Mucosa of descending colon (tissue), 3 donors: ENCODE measurements at places on chromosomes 6 and 20.

DNA sequence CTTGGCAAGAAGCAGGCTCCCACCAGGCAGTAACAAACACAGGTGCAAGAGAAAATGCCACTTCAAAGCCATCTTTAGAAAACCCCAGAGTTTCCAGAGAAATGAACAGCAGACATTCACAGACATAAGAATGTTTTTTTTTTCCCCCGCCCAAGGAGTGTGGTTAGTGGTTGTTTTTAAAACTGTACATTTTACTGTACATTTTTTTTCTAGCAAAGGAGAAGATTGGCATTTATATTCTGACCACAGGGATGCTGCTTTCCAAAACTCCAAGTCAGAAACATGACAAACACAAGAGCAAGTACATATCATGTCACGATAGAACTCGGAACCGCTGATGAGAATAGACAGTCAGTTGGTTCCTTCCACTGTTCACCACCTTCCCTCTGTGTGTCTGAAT, 197.9 kb downstream of the LRFN2 start:
- DNase-seq, result no peak

DNA sequence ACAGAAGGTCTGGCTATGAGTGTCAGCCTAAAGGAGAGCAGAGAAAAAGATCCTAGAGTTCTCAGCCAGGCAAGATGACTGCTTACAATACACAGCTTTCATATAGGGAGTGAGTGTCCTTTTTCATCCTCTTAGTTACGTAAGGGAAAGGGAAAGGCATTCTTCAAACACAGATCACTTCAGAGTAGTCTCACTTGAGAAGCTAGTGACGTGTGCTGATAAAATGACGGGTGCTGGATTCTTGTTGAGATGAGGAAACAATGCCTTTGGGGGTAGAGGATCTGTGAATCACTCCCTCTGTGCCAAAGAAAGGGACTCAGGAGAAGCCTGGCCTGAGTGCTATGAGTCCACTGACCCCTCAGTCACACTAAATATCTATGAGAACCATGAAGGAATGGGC, 117.3 kb downstream of the QRSL1 start:
- peak; percentile 51 for DNase-seq

DNA sequence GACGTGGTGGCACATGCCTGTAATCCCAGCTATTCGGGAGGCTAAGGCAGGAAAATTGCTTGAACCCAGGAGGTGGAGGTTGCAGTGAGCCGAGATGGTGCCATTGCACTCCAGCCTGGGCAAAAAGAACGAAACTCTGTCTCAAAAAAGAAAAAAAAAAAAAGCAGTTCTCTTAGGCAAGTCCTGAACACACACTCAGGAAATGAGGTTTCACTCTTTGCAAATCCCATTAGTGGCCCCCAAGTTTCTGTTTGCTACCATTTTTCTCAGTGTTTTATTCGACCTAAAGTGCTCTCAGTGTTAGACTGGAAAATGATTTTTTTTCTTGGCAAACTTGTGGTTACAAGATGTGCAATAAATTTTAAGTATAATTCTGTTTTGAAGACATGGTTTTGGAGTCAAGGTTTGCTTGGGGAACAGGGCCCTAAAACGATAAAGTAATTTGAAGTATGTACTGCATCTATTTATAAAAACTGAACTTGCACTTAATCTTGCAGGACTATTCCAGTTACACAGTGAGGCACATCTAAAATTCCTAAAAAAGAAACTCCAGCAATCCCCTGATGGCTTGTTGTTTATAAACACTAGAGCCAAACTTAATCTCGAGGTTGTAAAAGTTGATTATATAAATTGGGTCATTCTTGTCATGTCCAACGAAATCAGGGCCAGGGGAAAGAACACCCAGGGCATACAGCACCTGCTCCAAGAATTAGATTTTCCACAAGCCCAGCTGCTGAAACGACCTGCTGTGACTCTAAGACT, 42.6 kb downstream of the MAP1LC3A start:
- DNase-seq, result no peak

DNA sequence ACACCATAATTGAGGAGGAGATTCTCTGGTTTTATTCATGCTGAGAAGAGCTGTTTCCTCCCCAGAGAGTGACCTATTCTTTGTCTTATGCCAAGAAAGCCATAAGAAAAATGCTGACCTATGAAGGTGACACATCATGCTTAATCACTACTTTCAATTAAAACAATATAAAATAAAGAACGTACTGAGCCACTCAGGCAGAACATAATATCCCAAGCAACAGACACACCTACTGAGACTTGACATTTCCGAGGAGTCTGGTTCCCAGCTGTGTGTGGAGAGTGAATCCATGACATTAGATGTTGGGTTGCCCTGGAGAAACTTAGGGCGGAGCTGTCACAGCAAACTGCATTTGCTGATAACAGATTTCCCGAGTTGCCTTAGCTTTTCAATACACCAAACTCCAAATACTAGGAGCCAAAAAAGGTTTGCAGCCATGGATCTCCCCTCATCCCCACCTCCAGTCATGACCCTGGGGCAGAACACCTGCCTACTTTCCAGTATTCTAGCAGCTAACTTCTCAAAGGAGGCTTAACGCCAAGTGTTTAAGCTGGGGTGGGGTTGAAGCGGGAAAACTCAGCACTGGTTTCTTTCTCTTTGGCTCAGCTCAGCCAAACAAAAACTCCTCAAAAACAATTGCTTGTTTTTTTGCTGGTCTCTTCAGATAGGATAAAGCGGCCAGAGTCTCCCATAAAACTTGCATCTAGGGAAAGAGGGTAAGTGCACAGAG, 92.2 kb downstream of the BACH2 start:
- DNase-seq, result no peak

GRCh38 chr6:114049367-114049966, 78.5 kb upstream of the HDAC2 start:
- peak; percentile 11 for DNase-seq

GRCh38 chr6:12047792-12048432, 35.8 kb downstream of the HIVEP1 start:
- no peak for DNase-seq

- no peak for DNase-seq
Observed at GRCh38 chr6:148593813-148594170, 153.0 kb upstream of the UST start.

DNA sequence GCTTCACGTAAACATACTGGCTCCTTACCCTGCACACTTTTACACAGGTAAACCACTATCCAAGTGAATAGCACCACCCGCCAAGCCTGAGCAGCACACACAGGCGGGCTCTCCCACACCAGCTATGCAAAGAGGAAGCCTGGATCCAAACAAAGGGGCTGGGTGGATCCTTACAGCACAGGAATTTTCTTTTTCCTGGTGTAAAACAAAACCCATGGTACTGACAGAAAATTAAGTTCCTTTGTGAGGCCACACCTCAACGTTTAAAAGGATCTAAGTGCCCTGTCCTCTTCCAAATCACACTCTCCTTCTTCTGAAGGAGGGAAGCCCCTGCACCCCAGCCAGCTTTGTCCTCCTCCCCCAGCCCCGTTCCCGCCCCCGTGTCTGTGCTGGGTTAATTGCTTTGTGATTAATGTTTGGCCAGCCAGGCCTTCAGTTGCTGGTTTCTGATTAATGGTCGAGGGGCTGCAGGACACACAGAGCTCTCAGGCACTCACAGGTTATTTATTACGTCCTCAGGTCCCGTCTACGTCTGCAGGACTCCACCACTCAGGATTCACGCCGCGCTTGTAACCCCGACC, 6.1 kb downstream of the DACT2 start:
- DNase-seq, result no peak

DNA sequence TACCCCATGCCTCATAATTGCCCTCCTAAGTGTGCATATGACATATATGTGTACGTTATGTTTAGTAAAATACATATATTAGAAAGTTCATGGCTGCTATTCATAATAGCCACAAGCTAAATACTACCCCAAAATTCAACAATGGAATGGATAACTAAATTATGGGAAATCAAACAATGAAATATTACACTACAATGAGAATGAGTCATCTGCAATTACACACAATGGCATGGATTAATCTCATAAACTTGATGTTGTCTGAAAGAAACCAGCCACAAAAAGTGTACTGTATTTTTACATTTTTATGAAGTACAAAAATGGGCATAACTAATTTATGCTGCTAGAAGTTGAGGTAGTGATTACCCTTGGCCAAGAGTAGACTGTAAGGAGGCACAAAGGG, 477.0 kb downstream of the HAO1 start:
- DNase-seq, result no peak

DNA sequence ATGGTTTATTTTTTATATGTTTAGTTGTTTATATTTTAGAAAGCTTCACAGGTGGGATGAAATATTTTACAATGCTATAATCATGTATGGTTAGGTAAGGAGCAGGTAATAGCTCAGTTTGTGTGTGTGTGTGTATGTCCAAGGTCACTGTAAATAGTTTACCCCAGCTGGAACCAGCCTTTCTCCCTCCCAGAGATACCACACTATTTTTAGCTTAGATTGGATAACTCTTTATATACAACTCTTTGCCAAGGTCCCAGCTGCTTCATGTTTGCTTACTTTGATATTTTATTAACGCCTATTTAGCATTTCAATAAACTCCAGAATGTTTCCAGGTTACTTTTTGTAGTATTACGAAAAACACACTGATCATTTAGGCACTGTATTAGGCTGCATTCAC, 1.8 kb upstream of the PEX7 start:
- DNase-seq, result no peak

DNA sequence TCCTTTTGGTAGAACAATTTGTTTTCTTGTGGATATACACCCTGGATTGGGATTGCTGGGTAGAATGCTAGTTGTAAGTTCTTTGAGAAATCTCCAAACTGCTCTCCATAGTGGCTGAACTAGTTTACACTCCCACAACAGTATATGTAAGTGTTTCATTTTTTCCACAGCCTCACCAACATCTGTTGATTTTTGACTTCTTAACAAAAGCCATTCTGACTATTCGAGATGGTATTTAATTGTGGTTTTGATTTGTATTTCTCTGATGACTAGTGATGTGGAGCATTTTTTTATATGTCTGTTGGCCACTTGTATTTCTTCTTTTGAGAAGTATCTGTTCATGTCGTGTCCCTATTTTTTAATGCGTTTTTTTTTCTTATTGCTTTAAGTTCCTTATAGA, 444.1 kb downstream of the CBLN4 start:
- DNase-seq, result no peak

DNA sequence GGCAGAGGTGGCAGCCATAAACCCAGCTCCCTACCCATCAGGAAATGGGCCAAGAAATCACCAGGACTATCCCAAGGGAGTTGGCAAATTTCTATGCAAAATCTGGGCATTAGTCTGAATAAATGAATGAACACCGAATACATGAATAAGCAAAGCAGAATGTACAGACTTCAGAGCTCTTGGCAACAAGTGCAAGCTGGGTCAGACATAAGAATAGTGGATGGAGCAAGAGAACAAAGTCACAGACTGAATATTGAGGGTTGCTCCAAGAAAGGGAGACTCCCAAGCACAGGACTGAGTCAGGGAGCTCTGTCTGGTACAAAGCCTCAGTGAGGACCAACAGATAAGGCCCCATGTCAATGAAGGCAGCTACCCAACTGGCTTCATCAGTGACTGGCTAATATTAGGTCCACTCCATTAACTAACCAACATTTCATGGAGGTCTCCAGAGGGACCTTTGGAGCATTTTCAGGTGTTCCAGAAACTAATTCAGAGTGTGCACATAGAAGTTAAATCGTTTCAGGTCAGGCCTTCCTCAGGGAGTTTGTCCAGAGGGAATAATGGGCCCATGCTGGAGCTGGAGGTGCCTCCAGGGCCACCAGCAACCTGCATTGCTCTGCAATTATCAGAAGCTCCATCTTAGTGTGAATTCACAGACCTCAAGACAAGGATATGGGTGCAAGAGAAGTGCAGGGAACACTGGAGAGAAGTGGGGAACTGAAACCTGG, 191.5 kb upstream of the RALGAPA2 start:
- no peak for DNase-seq

DNA sequence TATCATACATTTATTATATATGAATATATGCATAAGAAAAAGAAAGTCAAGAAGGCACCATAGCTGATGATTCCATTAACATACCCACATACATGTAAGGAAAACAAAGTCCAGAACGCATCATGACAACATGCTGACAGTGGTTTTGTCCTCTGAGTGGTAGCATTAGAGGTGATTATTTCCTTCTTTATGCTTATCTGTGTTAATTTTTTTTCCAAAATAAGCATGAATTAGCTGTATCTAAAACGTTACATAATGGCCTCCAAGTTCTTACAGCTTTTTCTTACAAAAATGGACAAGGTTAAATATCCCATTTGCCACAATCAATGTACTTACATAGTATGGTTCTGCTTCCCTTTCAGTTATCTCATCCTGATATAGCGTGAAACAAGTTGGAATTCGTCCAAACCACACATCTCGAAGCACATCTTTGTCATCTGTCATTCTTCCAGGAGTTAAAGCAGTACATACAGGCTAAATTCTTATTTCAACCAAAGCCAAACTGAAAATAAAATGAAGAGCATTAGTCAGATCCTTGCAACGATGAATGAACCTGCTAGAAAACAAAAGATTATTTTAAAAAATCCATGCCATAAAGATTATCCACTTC, 9.7 kb downstream of the ATG5 start:
- DNase-seq, result no peak

DNA sequence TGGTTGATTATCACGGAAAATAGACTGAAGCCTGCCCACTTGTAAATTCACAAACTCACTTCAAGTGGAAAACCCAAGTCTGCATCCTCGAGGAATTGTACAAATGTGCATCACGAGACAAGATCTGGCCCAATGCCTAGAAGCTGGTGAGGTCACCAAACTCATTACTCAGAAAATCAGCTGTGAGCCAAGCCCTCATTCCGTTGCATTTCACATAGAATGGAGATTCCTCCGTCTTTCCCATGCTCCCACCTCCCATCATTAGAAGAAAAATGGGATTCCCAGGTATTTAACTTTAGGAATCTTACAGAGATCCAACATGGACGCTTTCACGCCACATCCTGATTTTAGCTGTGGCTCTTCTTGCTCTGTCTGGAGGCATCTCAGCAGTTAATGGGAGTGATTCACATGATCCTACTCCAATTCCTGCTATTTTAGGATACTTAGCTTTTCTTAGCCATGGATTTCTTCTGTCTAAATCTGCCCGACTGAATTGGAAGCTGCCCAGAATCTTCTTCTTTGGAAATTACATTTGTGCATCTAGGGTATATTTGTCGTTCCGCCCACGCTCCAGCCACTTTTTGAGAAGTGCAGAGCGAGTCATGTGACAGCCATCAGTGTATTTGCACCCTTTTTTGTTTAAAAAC, 68.7 kb upstream of the STMND1 start:
- DNase-seq, result no peak

- DNase-seq, result no peak
Observed at GRCh38 chr20:4508773-4509172, 212.9 kb upstream of the PRND start.

DNA sequence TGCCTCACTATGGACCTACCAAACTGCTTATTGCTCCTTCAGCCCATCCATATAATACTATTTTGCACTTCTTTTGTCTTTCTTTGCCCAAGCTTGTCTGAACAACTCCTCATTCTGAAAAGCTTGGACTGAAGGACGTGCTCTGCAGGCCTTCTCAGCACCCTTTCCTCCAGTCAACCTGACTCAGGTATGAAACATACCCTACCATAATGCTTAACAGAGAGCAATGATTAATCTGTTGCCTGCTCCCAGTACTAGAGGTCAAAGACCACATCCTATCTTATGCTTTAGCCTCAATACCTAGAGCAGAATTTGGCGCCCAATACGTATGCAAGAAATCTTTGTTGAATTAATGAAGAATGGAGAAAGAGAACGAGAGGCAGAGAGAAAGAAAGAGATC, 55.2 kb downstream of the ATXN1 start:
- no peak for DNase-seq

- DNase-seq, result no peak
Observed at GRCh38 chr20:62056377-62056776, 9.3 kb downstream of the TAF4 start.
